Keratinocyte (primary cell): ENCODE measurements at places on chromosomes 7 and 10. TPM values are rescaled to one million over a fixed set of nuclear protein-coding genes. Genes with fewer than 3 reads are reported as not detected.

DNA sequence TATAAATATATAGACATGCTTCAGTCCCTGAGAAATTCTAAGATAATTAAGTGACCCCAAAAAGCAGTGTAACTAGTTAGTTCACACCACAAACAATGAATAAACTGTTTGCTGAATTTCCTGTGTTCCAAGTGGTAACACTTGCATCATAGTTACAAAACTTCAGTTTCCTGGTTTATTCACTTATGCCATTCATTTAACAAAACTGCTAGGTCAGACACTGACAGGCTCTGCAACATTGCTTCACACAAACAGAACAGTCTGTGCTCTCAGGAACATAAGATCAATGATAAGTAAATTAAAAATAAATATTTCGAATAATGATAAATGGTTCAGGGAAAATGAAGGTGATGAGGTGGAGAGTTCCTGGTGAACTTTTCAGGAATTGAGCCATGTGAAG lies 133.3 kb upstream of the NAMPT start:
- no peak overlapping the region for H3K4me3 ChIP-seq
- H3K27me3 ChIP-seq: no peaks in the 10 kb centered on the region
- H3K36me3 ChIP-seq: no peaks in the 10 kb centered on the region
- peaks cover 40% of the 10 kb centered on the region for H3K4me1 ChIP-seq
- peak overlapping the region; percentile 13 for H3K27ac ChIP-seq
- DNase-seq: no peak

DNA sequence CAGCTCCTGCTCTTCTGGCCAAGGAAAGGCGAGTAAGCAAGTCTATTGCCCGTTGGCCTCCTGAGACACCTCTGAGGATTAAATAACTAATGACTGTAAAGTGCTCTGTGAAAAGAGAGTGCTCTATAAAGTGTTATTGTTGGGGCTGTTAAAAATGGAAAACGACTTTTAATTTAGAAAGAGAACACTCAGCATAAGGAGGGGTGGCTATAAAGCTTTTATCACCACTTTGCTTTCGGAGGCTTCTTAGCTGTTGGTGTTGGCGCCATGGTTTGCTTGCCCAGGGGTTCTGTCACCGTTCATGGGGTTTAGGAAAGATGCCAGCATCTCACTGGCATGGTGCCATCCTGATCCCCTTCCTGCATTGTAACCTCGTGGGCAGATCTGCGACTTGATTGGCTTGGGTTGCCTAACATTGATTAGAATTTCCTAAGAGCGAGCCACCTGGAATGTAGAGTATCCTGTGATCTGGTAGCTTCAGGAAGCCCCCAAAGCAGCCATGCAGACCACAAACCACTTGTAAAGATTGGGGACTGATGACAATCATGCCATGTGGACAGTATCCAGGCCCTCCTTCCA lies 509.9 kb downstream of the LRMDA start:
- H3K4me1 ChIP-seq: no peaks in the 10 kb centered on the region
- DNase-seq: no peak
- H3K4me3 ChIP-seq: no peak overlapping the region
- H3K27me3 ChIP-seq: peaks cover 8% of the 10 kb centered on the region
- H3K27ac ChIP-seq: no peak overlapping the region
- H3K36me3 ChIP-seq: no peaks in the 10 kb centered on the region

DNA sequence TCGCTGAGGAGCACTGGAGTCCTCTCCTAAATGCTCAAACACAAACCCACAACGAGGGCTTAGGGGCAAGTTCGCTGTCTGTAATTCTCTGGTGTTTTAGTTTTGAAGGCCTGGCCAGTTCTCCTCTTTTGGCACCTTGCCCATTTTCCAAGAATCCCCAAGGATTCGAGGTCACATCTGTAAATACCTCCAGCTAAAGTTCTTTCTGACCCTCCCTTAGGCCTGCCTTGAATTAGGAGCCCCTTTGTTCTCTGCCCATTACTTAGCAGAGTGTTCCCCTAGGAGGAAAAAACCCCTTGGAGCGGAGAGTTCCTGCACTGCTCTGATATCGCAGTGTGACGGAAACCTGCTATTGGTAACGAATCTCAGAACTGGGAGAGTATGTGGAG lies 743 bp upstream of the PYROXD2 start:
- no peaks in the 10 kb centered on the region for H3K36me3 ChIP-seq
- DNase-seq: no peak
- H3K27ac ChIP-seq: no peak overlapping the region
- H3K4me1 ChIP-seq: peaks cover 15% of the 10 kb centered on the region

DNA sequence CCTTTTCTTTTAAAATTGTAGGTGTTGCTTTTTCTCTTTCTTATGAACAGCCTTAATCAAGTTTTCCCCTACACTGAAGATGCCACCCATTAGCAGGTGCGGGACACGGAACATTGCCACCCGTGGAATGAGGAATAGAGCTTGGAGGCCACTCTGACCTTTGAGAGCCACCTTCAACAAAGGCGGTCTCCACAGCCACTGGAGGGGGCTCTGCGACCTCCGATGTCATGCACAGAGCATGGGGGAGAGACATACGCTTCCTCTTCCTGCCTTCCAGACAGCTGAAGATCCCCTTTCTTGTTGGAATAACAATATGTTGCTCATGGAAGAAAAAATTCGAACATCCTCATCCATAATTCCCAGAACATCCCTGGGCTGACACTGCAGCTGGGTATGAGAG lies 39.1 kb downstream of the ADARB2 start:
- no peak overlapping the region for H3K4me3 ChIP-seq
- no peak for DNase-seq
- no peaks in the 10 kb centered on the region for H3K36me3 ChIP-seq
- H3K4me1 ChIP-seq: no peaks in the 10 kb centered on the region
- no peaks in the 10 kb centered on the region for H3K27me3 ChIP-seq

DNA sequence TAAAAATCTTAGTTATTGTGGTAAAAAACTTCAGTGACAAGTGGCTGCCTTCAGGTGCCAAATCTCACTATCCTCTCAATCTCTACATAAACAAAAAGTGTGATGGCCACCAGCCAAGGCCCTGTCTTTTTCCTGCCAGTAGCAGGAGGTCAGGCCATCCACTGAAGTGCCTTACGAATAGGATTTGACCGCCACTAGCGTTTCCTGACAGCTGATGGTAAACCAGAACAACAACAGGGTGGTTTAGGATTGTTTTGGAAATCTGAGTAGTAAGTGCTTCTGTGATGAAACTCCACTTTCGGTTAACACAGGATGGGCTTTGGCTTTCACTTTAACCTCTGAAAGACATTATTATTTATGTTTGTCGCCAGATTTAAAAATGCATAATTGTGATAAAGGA lies 55.7 kb upstream of the OGDHL start:
- H3K4me3 ChIP-seq: no peak overlapping the region
- no peaks in the 10 kb centered on the region for H3K27me3 ChIP-seq

DNA sequence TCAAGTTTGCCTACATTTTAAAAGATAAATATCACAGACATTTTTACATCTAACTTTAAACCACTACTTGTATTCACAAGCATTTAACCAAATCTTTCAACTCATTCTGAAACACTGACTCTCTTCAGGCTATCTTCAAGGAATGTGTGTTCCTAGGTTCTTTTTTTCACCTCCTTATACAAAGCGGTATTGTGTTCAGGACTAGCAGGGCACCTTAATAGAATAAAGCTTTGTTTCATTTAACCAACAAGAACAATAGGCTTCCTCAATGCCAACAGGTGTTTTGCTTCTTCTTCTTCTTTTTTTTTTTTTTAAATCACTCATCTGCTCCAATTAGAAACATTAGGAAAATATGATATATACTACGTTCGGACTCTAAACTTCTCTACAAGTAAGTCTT lies 212.9 kb upstream of the SEMA3E start:
- H3K36me3 ChIP-seq: no peaks in the 10 kb centered on the region
- H3K27ac ChIP-seq: no peak overlapping the region
- H3K27me3 ChIP-seq: no peaks in the 10 kb centered on the region

Gene GPC2
- 0.55 to 0.81 TPM (median 0.61 TPM) in 3 replicates for polyA plus RNA-seq

Gene FFAR4
- not detected in 3 replicates for polyA plus RNA-seq

Gene EBF3
- 0.01 to 0.05 TPM in 2 of 3 replicates, not detected in the other for polyA plus RNA-seq
